Brain microvascular endothelial cell (primary cell): ENCODE measurements at places on chromosomes 6 and 20.

DNA sequence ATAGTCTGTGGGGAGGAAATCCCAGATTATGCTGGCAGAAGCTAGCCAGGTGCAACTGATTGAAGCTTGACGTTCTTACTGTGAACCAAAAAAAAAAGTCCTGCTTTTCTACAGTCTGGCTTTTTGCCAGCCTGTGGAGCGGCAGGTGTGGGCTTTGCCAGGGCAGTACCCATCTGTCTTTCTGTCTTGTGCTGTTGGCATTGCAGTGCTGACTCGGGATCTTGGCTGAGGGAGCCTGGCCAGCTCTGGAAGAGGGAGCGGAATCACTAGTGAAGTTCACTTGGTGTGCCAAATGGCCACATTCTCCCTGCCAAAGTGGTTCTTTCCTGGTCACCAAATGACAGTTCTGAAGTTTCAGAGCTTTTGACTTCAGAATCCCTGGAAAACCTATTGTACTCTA is 5.0 kb downstream of the KIF3B start:
- no peak for DNase-seq

DNA sequence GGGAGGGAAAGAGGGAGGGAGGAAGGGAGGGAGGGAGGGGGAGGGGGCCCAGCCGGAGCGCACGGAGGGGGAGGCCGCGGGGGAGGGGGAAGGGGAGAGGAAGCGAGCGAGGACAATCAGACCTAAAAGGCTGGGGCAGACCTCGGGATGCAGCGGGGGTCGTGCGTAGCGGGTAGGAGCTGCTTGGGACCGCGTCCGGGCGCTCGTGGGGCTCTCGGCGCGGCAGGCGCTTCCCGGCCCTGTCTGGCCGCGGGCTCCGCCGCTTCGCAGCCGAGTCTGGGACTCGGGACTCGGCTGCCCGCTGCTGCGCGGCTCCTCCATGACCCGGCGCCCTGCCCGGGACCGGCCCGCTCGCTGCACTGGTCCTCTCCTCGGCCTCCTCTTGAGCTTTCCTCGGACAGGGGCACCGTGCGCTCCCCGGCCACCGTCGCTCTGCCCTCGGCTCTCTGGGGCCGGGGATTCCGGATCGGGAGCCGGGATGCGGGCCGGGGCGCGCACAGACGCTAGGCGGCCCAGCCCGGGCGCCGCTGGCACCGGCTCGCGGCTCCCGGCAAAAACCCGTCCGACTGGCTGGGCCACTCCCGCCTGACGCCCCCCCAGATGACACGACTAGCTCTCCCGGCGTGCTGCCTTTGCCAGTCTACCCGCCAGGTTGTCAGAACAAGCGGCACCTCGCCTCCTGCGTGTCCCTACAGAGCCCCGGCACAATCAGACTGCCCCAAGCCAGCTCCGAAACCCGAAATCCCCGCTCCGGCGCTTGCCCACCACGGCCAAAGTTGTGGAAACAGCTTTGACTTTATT is 2.2 kb downstream of the TFAP2A start:
- no peak for DNase-seq

- DNase-seq = no peak
These were observed 229.7 kb upstream of the MOCS1 start for GRCh38 chr6:40163924-40164323.

DNA sequence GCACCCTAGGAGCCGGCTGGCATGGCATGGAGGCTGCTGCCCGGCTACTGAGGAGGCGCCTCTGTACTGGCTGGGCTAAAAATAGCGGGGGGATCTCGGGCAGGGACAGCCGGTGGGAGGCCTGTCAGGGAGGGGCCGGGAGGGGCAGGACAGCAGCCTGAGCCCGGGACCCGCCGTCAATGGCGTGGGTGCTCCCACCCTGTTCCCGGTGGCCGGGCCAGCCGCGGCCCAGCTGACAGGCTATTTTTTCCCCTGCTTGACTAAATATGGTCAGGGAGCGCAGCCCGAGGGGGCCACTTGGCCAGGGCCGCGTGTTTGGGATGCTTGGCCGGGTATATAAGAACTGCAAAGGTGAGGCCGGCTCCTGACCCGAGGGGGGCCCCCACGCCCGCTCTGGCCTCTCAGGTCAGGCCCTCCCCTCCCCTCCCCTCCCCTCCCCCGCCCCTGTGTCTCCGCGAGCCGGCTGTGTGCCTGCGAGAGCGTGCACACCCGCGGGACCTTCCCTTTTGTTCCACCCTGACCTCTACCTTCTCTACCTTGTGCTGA is 74.4 kb upstream of the GATA5 start:
- DNase-seq = no peak

DNA sequence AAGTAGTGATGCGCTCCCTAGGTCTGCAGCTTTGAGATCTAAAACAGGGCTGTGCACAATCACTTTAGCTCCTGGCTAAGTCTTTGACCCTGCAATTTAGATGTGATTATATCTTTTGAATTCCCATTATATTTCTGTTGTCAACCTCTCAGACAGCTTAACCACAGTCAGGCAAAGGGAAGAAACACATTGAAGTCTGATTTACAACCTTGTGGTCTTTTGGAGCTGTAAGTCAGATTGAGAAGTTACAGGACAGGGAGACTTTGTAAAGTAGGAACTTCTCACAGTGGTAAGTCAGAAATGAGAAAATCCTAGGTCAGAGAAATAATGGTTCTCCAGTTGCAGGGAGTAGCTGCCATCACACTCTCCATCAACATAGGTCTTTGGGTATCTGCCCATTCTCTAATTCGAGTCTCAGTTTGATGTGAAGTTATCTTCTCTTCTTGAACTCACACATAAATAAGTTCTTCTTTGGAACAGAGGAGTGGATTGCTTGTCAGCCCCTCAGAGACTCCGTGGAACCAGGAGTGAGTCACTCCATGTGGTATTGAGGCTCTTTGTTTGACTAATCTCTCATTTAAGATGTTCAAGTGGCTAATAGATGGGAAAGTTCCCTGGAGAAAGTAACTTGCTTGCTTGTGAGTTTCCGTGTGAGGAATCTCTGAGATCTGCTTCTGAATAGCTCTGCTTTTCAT is 35.0 kb upstream of the SGK1 start:
- peak; percentile 86 for DNase-seq

- DNase-seq = no peak
These were observed 10.4 kb downstream of the FAM210B start for GRCh38 chr20:56369179-56369578.

- no peak for DNase-seq
These were observed 514 bp upstream of the TSHZ2 start for GRCh38 chr20:52971498-52972189.
